Hypothalamus (tissue), 51 donors: ENCODE measurements at places on chromosomes 13 and 19.

- DNase-seq, result no peak
These were observed 19.1 kb downstream of the CEBPG start for GRCh38 chr19:33392341-33393285.

GRCh38 chr19:51200071-51200666 is 24.7 kb upstream of the CD33 start:
- DNase-seq, result no peak

- DNase-seq, result no peak
These were observed 213.1 kb upstream of the TMTC4 start for GRCh38 chr13:100887729-100888151.

- DNase-seq, result no peak
These were observed 40.9 kb downstream of the NLRP4 start for GRCh38 chr19:55877211-55877610.

GRCh38 chr19:28933039-28933438 is 279.9 kb downstream of the UQCRFS1 start:
- DNase-seq, result no peak

- peak; percentile 20 for DNase-seq
These were observed 9.7 kb downstream of the PRKACA start for GRCh38 chr19:14107581-14108461.

DNA sequence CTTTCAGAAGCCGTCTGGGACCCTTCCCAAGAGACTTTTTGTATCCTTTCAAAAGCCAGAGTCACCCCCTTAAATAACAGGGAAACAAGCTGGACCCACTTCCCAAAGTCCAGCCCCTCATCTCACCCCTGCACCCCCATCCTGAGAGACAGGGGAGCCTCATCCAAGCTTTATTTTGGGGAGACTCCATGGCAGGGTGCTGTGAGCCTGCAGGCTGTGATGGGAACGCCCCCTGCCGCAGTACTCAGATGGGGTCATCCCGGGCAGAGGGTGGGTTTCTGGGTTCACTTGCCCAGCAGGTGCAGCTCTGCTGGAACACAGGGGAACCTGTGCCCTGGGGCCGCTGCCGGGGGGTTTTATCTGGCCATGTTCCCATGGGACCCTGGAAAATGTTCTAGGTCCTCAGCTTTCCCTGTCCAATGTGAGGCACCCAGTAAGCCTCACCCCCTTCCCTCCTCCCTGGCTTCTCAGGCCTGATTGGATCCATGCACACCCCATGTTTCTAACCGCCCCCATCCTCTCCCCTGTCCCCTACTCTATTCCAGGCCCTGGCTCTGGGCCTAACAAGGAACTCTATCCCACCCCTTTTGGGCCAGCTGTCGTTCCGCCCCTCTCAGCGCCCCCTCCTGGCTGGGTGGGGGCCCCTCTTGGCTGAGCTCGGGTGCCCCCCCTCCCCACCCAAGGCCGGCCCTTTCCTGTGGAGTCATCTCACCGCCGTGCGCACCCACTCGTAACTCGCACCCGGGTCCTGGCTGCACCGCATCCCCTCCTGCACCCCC is 1.0 kb downstream of the HIF3A start:
- DNase-seq, result peak; percentile 72

DNA sequence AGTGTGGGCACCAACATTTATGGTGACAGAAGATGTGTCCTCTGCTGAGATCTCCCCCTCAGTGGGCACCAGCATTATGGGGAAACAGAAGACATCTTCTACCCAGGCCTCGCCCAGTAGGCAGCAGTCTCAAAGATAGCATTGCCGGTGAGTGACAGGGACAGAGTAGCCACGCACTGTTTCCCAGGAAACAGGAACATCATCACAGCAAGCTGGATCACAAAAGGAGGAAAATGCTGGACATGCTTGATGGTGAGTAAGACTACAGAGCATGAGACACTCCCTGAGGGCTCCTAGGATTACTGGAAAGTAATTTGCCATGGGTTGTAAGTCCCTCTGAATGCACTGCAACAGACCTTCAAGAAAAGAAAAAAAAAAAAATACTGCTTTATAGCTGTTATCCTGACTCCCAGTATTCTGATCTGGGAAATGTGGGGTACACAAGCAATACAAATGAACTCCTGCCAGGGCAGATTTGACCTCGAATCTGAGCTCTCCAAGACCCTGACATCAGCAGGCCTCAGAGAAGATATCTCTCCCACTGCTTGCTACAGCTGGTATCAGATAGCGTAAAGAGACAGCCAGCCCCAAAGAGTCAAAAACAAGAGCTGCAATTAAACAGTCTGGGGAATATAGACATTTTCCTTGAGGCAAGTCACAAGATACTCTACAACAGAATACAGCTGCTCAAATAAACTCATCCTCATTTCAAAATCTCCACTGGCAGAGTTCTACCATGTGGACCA is 180.4 kb downstream of the RBM26 start:
- no peak for DNase-seq

GRCh38 chr19:54208784-54209057 is 8.1 kb downstream of the RPS9 start:
- DNase-seq, result no peak

GRCh38 chr19:5695649-5696195 is 5.6 kb downstream of the RPL36 start:
- DNase-seq, result no peak

- no peak for DNase-seq
These were observed 7.7 kb downstream of the NDUFB7 start for GRCh38 chr19:14563989-14564651.

DNA sequence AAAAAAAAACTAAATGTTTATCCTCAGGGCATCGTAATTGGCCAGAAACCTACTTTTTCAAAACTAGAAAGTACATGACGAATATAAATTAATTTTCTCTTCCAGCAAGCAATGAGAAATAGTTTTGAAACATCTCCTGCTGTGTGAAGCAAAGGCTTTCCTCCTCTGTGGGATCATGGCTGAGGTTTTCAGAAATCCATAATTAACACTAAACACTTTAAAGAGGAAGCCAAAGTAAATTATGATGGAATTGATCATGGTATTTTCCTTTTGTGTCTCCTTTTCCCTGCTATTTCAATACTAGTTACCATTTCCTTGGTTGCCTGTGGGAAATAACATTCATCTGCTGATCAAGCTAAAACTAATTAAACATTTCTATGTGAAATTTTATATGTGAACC is 1413.8 kb upstream of the PCDH20 start:
- no peak for DNase-seq

- no peak for DNase-seq
These were observed 31.3 kb upstream of the GTF3A start for GRCh38 chr13:27393101-27393500.

- peak; percentile 27 for DNase-seq
These were observed 2.0 kb upstream of the INAFM1 start for GRCh38 chr19:47272448-47273312.

- DNase-seq, result no peak
These were observed 265.6 kb downstream of the GPC5 start for GRCh38 chr13:91664039-91664438.

DNA sequence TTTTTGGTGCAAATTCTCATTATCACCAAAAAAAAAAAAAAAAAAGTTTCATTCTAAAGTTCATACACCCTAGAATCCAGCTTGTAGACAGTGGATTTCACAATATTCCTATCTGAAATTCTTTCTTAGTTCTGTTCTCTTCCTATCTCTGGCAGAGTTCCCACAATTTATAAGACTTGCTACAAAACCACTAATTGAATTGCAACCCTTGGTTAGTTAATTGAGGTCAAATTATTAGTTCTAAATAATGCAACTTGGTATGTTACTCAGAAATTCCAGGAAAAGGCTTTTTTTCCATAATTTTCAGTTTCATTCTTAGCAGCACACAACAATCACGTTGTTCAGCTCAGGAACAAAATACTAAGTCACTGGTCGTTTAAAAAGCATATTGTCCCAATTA is 58.5 kb downstream of the SPATA13 start:
- DNase-seq, result no peak

DNA sequence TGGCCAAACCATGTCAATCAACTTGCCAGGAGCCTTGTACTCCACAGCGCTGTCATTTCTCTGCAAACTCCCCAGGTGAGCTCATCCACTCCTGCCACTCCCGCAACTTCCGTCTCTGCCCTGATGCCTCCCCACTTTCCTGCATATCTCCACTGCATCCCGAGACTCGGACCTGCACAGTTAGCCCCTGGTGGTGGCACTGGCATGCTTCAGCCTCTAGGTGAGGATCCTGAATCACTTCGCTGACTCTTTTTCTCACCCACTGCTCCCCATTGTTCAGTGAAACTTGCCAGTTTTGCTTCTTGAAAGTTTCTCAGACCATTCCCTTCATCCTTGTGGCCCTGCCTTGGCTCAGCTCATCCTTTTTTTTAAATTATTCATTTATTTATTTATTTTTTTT is 3.4 kb upstream of the CTU1 start:
- no peak for DNase-seq

- DNase-seq, result no peak
These were observed 76.4 kb upstream of the MCF2L start for GRCh38 chr13:112892426-112893206.

- no peak for DNase-seq
These were observed 21.9 kb downstream of the MIR17HG start for GRCh38 chr13:91369441-91369831.

DNA sequence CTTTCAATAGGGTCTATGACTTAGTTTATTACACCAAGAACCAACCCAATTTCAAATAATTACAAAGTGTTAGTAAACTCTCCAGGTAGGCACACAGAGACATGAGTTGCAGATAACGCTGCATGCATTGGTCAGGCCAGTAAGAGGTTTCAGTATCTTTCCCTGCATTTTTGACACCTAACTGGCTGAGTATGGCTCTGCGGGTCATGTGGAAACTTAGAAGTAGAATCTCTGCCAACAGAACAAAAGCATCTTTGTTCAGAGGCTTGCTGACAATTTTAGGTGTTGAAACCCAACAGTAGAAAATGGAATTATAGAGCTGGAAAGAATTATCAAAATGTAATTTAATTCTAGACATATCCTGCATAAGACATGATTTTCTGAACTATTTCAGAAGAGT is 25.3 kb downstream of the HTR2A start:
- DNase-seq, result no peak

DNA sequence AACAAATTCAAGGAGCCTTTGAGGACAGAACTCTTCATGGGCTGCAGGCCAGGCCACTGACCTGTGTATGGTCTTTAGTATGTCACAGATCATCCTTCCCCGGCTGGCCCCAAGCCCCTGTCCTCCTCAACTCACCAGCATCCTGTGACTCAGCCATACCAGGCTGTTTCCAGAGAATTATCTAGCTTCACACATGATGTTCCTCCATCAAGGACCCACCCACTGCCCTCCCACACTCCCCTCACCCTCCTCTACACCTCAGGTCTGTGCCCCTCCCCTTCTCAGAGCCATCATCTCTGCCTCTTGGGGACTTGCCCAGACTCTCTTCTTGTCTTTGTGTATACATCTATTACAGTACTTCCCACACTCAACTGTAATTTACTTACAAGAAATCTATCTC is 14.7 kb downstream of the DCT start:
- DNase-seq, result no peak

DNA sequence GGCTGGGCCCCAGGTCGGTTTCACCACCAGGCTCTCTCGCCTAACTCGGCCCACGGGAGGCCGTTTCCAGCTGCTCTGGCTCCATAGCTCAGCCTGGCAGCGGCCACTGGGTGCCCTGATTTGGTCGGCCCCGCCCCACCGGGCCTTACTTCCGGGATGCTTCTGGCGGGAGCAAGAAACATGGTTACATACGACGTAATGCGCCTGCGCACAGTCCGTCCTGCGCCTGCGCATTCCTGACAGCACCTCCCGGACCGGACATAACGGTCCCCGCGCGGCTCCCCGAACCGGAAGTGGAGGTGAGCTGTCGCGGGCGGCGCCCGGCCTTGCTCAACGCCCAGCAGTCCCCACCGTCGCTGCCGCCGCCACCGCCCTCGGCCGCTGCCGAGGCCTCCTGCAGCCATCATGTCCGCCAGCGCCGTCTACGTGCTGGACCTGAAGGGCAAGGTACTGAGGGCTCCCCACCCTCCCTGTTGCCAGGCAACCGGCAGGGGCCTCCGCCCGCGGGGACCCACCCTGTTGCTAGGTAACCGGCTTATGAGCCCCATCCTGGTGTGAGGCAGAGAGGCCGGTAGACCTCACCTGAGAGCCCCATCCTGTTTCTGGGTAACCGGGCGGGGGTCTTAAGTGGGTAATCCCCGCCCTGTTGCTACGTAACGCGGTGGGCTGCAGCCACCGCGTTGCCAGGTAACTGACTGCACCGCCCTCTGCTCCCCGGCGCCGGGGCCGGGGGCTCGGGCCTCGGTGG is at the start of gene AP1M1:
Gene AP1M1, plus strand, starts transcription at position 290 of the 748 bp plus-strand sequence. Its CDS starts 116 bp downstream, at position 406.
- DNase-seq, result peak; percentile 97

DNA sequence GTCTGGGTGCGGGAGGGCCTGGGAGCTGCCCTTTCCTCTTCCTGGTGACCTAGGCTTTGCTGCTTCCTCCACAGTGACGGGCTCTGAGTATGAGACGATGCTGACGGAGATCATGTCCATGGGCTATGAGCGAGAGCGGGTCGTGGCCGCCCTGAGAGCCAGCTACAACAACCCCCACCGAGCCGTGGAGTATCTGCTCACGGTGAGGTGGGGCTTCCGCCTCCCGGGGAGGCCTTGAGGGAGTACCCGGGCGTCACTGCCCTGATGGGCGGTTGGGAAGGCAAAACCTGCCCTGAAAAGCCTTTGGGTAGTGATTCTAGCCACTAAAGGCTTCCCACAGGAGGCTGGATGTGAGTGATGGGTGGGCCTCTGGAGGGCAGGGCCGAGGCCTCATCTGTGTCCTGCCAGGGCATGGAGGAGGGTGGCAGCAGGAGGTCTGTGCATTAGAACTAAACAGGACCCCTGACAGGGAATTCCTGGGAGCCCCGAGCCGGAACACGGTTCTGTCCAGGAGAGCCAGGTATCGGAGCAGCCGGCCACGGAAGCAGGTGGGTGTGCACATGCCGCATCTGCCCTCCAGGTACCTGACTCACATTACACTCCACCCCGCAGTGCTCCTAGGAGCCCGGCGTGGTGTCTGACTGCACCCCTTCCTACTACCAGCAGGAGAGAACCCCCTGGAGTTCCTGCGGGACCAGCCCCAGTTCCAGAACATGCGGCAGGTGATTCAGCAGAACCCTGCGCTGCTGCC is 3.1 kb downstream of the RAD23A start:
- DNase-seq, result no peak

GRCh38 chr19:39405261-39405957 is 1.2 kb upstream of the ZFP36 start:
- no peak for DNase-seq

DNA sequence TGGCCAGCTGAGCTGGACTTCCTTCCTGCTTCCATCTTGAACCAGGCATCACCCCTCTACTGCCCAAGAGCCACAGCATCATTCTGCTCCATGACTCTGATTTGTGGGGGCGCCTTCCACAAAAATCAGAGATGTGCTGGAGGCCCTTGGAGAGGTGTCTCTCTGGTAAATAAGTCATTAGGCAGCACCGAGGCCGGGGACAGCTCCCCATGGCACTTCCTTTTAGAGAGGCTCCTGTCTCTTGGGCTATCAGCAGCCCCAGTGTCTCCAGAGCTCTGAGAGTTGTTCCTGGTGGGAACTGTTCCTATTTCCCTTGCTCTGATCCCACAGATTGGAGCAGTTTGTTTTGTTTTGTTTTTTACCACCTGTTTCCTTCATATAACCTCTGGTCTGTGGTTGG is 19.9 kb downstream of the NWD1 start:
- no peak for DNase-seq

GRCh38 chr19:45508861-45509691 is 1.8 kb downstream of the VASP start:
- peak; percentile 32 for DNase-seq

- DNase-seq, result no peak
These were observed 6.4 kb downstream of the ZNF562 start for GRCh38 chr19:9668544-9668943.

GRCh38 chr19:7533925-7534480 is 1.5 kb upstream of the PNPLA6 start:
- peak; percentile 72 for DNase-seq

- no peak for DNase-seq
These were observed 13.0 kb downstream of the ERICH4 start for GRCh38 chr19:41455936-41456335.

- DNase-seq, result no peak
These were observed 4.9 kb upstream of the SNRNP70 start for GRCh38 chr19:49080392-49080791.
